ENCODE measurements at places on chromosomes 5 and 9.

DNA sequence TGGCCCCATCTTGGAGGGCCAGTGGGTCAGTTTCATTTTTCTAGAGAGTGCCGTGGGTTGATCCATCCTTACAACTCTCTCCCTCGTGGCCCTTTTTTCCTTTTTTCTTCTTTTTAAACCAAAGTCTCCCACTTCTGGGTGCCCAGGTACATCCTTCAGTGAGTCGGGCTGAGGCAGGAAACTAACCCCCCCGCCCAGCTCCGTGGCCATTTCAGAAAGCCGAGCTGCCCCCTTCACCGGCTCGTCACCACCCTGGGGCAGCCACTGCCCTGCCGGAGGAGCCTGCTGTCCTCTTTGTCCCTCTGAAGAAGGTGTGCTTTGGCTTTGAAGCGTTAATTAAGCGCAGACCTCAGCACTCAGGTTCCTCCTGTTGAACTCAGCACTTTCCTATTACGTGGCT is 5.2 kb downstream of the CFAP77 start:
- no peak for DNase-seq

GRCh38 chr9:116632990-116633838 is 53.9 kb upstream of the TRIM32 start:
- no peak for DNase-seq

DNA sequence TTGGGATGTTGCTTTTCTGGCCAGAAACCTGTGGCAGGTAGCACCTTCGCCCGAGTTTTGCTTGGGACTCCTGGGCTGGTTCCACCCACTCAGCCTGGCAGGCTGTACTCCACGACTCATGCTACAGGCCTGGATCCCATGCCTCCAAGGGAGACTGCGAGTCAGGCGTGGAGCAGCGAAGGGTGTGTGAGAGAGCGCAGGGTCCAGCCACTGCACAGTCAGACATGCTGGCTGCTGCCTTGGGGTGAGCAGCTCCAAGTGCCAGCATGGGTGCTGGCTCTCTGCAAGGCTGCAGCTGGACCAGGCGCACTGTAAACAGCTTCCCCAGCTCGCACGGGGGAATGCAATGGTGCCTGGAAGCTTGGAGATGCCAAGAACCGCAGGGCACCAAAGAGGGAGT is 249.6 kb upstream of the EDIL3 start:
- no peak for DNase-seq

DNA sequence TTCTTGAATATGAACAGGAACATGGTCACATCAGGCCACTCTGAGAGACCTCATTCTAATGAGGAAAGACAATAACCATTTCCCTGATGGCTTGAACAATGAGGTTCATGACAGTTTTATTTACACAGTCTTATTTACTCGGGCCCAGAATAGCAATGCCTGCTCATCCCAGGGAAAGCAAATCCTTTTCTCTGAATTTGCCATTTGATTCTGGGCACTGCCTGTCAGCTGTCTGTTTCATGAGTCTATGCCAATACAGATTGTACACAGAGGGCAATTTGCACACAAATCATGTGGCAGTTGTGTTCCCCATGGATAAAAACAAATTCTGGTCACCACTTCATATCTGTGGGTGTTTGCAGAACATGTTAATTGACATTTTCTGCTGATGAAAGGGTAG is 492.5 kb downstream of the ACTL7B start:
- no peak for DNase-seq

- no peak for DNase-seq
Observed at GRCh38 chr5:16461026-16461425, 4.6 kb downstream of the ZNF622 start.

DNA sequence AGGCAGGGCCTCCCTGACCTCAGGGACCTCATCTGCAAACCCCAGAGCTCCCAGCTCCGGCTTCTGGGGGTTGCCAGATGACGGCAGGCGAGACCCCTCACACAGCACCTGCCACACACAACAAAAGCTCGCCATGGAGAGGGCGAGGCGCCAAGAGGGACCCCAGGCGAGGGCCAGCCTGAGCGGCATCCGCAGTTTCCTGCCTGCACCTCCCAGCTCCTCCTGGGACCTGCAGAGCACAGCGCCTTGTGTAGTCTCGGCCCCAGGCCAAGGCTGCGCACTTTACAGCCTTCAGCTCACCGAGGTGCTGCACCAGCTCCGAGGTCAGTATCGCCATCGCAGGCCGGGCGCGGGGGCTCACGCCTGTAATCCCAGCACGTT is 82.4 kb upstream of the ADAMTS2 start:
- no peak for DNase-seq

- no peak for DNase-seq
Observed at GRCh38 chr9:20358207-20358606, 264.1 kb downstream of the MLLT3 start.

DNA sequence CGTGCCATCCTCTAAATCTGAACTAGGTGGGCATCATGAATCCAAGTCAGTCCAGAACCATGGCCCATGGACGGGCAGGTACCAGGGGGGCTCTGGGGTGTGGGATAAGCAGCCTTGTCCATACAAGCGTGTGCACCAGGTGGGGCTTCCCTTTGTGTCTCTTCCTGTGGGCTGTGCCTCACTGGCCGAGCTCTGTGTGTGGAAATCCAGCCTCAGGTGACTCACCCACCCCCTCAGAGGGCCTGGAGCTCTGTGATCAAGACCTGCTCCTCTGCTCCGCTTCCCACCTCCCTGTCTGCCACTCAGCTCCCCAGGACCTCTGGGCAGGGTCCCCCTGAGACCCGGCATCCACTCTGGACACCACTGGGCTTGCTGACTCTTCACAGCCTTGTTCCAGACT is 33.0 kb downstream of the GADD45G start:
- no peak for DNase-seq

DNA sequence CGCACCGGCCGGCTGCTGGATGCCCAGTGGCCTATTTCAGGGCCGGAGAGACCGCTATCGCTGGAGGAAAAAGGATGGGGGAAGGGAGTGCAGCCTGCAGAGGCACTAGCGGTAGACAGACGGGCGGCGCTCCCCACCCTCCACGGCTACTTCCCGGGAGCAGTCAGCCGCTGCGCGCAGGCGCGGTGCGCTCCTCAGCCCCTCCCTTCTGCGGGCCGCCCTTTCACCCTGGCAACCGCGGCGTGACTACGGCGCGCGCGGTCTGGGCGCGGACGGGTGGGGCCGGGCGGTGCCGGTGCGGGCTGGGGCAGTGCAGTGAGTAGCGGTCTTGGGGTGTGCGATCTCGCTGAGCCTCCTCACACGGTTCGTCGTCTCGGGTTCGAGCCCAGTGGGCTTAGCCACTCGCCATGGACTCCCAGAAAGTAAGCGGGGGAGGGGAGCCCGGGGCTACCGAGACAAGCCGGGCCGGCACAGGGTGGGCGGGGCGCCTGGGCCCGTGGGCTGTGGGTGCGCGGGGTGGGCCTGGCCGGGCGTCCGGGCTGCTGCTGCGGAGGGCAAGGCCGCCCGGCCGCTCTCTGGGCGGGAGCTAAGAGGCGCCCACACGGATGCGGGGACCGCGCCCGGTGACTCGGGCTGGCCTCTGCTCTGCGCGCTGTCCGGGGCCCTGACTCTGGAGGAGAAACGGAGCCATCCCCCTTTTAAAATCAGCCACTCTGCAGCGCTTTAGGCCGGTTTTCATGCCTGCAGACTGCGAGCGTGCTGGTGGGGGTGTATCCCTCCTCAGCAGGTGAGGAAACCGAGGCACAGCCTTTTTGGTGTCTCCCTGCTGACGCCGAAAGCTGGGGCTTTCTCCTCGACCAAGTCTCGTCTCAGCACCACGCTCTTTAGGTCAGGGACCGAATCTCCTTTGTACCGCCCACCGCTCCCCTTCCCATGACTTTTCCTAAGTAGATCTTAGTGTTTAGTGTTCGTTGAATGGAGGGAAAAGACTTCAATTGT is at the start of gene FSD1L:
TSS of gene FSD1L (plus strand) at position 221 of the 999 bp plus-strand sequence. CDS start at position 408, 187 bp downstream.
- DNase-seq = peak; percentile 39

- no peak for DNase-seq
Observed at GRCh38 chr9:113895526-113895925, 19.4 kb downstream of the ZNF618 start.

GRCh38 chr5:113806250-113806649 is 292.8 kb downstream of the YTHDC2 start:
- no peak for DNase-seq

- DNase-seq = no peak
Observed at GRCh38 chr5:81908771-81909170, 63.1 kb upstream of the ATG10 start.

DNA sequence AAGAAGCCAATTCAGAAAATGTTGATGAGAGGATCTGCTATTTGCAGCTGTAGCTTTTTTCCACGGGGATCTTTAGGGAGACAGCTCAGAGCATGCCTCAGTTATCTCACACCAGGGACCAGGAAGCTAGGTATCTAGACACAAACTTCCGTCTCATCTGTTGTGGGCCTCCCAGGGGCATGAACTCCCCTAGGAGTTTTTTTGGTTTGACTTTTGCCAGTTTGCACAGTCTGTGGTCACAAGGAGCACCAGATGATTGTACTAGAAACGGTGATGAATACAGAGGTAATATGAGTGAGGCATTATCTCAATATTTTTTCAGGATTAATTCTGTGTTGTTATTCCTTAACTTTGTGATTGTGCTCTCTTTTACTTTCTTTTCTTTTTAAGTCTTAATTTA is 533.2 kb upstream of the SEMA6A start:
- no peak for DNase-seq

DNA sequence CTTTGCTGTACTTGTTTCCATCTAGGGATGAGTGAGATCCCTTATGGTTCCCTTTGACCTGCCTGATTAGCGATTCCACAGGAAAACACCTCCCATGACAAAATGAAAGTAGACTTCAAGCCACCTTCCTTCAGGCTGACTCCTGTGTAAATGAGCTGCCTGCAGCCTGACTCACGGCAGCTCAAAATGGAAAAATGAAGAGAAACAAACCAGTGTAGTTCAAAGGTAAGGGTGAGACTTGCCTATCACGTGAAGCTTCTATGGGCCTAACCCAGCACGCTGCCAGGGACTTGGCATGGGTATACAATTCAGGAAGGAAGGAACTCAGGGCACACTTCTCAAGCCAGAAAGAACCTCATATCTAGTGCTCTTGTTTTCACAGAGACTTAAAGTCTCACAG is 110.1 kb upstream of the LRRTM2 start:
- DNase-seq = no peak

- DNase-seq = no peak
Observed at GRCh38 chr9:132663851-132664250, 5.9 kb downstream of the DDX31 start.

- DNase-seq = no peak
Observed at GRCh38 chr5:6496636-6497035, 48.0 kb downstream of the UBE2QL1 start.

DNA sequence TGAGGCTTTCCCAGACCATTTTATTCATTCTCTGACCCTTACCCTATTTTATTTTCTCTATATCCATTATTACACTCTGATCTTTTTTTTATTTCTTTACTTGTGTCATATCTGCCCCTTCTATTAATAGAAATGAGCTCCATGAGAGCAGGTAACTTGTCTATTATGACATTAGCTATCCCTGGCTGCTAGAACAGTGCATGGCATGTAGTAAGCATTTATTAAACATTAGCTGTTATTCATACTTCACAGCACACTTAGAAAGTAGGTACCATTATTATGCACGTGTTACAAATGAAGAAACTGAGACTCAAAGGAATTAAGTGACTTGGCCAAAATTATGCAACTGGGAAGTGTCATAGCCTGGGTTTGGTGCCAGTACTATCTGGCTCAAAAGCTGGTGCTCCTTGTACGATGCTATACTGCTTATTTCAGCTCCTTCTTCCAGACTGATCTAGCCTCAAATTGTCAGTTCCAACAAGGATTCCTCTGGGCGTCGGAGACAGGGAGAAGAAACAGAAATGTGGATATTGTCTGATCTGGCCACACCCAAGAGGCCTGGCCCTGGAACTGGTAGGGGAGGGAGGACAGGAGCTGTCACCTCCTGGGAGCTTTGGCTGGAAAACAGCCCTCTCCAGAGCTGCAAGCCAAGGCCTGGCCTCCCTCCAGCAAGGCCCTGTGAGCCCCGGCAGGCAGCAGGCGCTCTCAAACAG is 10.8 kb upstream of the NIPAL4 start:
- DNase-seq = no peak

- no peak for DNase-seq
Observed at GRCh38 chr9:98962181-98962560, 18.5 kb downstream of the COL15A1 start.

DNA sequence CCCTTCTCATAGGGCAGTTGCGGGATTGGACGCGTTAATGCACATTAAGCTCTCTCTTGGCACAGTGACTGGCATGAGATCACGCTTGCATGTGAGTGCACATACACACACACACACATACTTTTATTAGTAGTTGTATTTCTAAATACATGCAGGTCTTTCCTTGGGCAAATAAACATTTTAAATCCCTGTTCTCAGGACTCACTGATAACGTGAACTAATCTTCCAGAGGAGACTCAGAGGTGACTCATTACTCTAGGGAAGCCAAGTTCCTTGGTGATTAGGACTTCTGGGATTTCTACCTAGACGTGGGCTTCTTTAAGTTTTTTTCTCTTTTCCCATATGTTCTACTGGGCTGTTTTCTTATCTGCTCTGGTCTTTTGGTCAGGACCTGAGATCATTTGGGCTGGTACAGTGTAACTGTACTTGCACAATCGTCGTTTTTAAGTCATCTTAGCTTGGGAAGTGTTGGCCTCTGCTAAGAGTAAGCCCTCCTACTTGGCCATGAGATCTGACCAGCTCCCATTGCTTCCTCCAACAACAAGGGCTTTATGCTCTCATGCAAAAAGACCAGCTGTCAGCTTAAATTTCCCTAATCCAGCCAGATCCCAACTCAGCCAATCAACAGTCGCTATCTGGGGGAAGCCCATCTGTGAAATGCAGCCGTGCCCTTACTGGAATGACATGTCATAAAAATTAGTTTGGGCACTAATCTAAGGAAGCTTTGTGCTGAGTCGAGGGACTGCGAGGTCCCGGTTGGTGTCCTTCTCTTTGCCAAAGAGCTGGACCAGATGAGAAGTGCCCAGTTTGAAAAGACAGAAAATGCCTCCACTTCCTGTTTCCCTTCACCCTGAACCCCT is 176.4 kb upstream of the ANKRD55 start:
- DNase-seq = no peak

- DNase-seq = no peak
Observed at GRCh38 chr9:113462781-113463286, 693 bp upstream of the RGS3 start.

DNA sequence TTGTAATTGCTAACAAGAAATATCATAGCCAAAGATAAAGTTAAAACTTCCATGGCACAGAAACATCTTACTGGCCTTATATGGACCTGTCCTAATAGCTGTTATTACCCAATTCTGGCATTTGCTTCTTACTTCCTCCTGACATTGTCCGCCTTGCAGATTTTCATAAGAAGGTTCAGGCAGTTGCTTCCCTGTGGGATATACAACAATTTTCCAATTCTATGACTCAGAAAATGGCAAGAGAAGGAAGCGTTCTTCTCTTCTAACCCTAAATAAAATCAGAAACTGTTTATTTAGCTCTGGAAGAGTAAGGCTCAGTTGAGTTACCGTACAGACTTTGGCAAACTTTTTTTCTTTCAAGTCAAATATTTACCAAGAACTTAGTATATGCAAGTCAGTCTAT is 1.7 kb downstream of the PRKAA1 start:
- no peak for DNase-seq

All from esophagus squamous epithelium (tissue), 5 donors.